ENCODE measurements at places on chromosomes 1 and 21.

- DNase-seq = no peak
Observed at GRCh38 chr1:53328541-53329499, 950 bp upstream of the LRP8 start.

- DNase-seq = peak; percentile 41
Observed at GRCh38 chr1:66351913-66352312, 182.0 kb upstream of the SGIP1 start.

DNA sequence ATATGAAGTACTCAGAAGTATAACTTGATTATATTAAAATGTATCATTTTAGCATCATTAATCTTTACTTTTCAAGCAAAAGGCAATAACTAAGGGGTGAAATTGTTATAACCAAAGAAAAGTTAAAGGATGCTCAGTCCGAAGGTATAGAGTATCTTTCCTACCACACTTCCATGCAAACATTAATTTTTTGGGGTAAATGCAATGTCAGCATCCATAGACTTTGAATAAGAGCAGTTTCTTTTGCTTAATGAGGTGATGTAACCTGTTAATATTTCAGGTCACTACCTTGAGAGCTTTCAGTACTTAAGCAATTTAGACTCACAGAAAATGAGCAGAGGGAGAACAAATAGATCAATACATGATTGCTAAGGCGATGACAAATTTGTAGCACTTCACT is 1093.5 kb downstream of the PLA2G4A start:
- no peak for DNase-seq

- DNase-seq = peak; percentile 53
Observed at GRCh38 chr21:17461582-17461981, 51.3 kb upstream of the CXADR start.

- DNase-seq = no peak
Observed at GRCh38 chr21:29056005-29056404, 17.4 kb downstream of the CCT8 start.

DNA sequence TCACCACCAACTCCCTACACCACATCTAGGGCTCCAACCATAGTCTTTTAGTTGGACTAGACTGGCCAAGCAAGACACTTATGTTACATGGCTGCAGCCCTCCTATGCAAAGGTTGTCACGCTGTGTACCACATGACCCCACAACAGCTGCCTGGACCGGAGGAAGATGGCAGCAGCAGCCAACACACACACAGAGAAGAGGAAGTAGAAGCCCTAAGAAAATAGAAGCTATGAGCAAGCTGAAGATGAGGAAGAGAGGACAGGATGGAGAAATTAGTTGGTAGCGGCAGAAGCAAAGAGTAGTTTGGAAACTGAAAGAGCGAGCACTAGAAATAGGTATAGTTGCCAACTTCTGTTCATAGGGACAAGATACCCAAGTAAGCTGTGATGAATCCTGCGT is 60.8 kb upstream of the RALGPS2 start:
- DNase-seq = no peak

GRCh38 chr21:44582055-44582454 is 1.7 kb upstream of the KRTAP10-5 start:
- DNase-seq = no peak

Measured in fibroblast of skin of right biceps (primary cell).